Fibroblast of lung (primary cell): ENCODE measurements at places on chromosomes 7 and 10. TPM values are rescaled to one million over a fixed set of nuclear protein-coding genes. Genes with fewer than 3 reads are reported as not detected.

Gene UBE2D1
- total RNA-seq, result 11.6 and 12.1 TPM in 2 replicates

Gene CPEB3
- total RNA-seq, result 0.51 and 0.66 TPM in 2 replicates

Gene ADAM22
- 0.51 and 0.66 TPM in 2 replicates for total RNA-seq

Gene GET4
- 21.6 and 23.1 TPM in 2 replicates for total RNA-seq

Gene NCF1
- total RNA-seq, result under 0.01 TPM in 1 of 2 replicates, not detected in the other

Gene EPO
- not detected in 2 replicates for total RNA-seq

Gene TRIM73
- 0.51 and 1.3 TPM in 2 replicates for total RNA-seq

Gene NPC1L1
- total RNA-seq, result under 0.01 TPM in 2 replicates

Gene ADRB1
- total RNA-seq, result not detected in 2 replicates

Gene ANKRD30A
- not detected in 2 replicates for total RNA-seq

Gene FAM180A
- total RNA-seq, result 24.4 and 38.5 TPM in 2 replicates

Gene SPDYE2
- not detected in 2 replicates for total RNA-seq

Gene CRHR2
- total RNA-seq, result not detected in 2 replicates

Gene GRB10
- total RNA-seq, result 40.8 and 64.1 TPM in 2 replicates

Gene ANKRD2
- 1.8 TPM in 2 replicates for total RNA-seq

Gene C10orf88
- total RNA-seq, result 13.1 and 25.1 TPM in 2 replicates

Gene CRTAC1
- total RNA-seq, result not detected in 2 replicates
